ENCODE measurements at places on chromosomes 7 and 10.

- no peak for DNase-seq
Measured at GRCh38 chr10:91614225-91614624, 18.6 kb downstream of the PPP1R3C start.

- no peak for DNase-seq
Measured at GRCh38 chr10:1643161-1643907, 94.0 kb downstream of the ADARB2 start.

GRCh38 chr7:68248973-68249372 is 1252.3 kb downstream of the TYW1 start:
- no peak for DNase-seq

- DNase-seq = no peak
Measured at GRCh38 chr10:132616170-132616995, 78.8 kb downstream of the INPP5A start.

DNA sequence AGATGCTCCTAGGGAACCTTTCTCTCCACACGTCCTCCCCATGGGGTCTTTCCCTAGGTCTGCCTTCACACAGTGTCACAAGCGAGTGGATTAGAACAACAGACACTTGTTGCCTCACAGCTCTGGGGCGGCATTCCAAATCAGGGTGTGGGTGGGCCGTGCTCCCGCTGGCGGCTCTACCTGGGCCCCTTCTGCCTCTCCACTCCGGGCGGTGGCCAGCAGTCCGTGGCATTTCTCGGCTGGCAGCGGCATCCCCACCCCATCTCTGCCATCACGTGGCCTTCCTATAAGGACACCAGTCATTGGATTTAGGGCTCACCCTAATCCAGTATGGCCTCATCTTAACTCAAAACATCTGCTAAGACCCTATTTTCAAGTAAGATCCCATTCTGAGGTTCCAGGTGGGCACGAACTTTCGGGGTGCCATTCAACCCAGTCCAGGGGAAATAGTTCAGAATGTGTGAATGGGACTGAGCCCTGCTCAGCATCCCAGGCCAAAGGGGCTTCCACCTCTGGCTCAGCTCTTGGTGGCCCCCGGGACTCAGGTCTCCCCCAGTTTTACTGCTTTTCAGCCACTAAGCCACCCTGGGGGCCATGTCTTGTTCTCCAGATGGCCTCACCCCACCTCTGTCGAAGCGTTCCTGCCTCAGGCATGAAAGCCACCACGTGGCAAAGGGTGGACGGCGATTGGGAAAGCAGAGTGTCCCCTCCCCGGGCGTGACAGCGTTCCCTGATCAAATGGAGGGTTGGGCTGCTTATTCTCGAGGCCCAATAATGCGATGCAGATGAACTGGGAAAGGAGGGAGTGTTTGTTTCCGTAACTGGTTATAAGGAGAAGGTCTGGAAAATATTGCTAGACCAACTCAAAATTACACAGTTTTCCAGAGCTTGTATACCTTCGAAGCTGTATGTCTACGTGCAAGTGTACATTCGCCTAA is 350.0 kb downstream of the GLRX3 start:
- DNase-seq = no peak

GRCh38 chr10:60955957-60956425 is 12.0 kb upstream of the RHOBTB1 start:
- DNase-seq = no peak

DNA sequence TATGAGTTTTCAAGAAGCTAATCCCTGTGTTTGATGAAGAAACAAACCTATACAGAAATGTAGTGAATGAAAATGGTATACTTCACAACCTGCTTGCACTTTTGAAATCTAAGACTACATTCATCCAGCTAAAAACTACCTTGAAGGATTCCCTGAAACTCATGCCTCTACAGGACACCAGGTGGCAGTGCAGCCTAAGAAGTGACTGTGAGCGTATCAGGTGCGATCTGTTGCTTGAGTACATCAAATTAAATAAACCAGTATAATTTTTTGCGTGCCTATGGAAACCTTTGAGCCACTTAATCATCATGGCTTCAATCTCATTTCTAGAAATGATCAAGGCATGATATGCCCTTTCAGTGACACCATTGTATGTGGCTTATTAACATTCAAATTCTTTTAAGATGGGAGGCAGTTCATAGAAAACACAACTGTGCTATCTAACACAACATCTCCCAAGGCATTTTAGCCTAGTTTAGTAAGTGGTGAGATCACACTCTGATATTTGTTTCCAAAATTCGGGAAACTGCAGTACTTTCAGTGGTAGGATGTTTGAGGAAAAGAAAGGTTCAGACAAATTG is 57.4 kb downstream of the PPP1R17 start:
- no peak for DNase-seq

GRCh38 chr10:59677253-59677831 is 32.3 kb downstream of the SLC16A9 start:
- DNase-seq = no peak

DNA sequence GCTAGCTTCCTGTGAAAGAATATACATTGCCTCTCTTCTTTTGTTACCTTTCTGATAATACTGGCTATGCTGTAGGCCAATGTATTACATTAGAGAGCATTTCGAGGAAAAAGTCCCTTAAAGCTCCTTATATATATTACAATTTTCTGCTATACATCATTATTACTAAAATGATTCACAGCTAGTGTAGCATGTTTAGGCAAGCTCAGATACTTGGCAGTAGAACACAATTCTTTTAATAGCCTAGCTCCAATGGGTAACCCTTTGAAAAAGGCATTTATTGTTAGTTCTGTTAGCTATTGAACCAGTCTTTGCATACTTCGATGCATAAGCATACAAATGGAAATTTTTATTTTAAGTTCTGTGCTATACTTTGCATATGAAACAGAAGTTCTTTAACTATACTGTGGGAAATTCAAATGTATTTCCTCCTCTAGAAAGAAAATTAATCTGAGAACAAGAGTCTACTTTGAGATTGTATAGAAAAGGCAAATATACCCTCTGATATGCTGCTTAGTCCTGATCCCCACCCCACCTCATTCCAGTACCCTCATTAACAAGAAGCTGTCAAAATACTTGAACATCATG is 55.6 kb upstream of the SKAP2 start:
- no peak for DNase-seq

DNA sequence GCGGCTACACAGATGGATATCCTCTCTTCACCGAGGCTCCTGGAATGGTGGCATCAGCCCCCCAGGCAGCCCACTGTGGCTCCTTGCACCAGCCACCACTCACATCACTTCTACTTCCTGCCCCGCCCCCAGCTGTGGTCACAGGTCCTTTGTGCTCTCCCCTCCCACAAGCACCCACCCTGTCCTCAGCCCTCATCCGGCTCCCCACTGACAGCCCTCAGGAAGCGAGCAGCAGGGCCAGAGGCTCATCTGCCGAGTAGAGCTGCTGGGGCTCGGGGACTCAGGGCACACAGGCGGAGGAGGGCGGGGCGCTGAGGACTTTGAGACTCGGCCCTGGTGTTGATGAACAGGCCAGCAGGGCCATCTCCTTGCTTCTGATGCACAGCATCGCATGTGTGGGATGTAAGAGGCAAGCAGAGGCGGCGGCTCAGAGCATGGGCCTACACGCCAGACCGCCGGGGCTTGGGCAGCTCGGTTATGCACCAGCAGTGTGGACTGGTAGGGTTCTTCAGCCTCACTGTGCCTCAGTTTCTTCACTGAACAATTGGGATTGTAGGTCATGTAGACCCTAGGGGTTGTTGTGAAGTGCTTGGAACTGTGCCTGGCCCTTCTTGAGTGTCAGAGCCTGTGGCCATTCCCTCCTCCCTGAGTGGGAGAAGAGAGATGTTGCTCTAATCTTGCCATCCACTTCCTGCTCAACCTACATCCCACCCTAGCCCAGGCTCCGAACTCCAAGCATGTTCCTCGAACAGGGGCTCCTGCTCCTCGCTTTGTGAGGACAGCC is at the start of gene PRF1:
Gene PRF1, minus strand, starts transcription at position 77 of the 784 bp plus-strand sequence. CDS start 1,839 bp downstream, outside the sequence.
- no peak for DNase-seq

- peak; percentile 1 for DNase-seq
Measured at GRCh38 chr10:46522295-46523118, 34.0 kb downstream of the GPRIN2 start.

DNA sequence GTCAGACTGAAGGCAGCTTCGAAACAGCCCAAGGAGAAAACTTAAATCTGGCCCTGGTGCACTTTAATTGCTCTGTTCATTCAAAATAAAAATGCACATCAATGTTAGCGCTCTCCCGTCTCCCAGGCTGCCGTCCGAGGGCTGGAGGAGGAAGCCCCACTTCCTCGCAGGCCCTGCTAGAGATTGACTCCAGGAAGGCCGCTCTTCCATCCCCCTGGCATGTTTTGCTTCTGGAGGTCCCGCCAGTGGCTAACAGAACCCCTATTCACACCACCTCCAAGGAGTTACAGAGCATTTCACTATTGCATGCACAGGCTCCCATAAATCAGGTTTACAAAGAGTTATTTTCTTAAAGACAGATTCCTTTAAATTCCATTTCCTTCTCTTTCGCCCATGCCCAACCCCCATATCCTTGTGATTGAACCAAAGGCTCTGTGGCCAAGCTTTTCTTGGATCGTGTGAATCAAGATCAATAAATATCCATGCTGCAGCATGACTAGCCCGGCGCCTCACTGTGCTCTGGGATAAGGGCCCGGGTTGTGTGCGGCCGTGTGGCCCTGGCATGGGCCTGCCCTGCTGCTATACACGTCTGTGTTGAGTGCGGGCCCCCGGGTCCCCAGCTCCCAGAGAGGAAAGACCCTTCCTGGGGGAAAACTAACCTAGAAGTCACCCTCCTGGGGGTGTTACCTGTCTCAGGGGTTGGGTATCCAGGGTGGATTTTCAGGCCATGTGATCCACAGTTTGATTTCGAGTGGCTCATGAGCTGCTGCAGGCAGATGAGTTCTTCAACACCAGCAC is 118.7 kb upstream of the GDF10 start:
- DNase-seq = no peak

GRCh38 chr7:42677751-42678699 is 233.8 kb downstream of the C7orf25 start:
- DNase-seq = no peak

DNA sequence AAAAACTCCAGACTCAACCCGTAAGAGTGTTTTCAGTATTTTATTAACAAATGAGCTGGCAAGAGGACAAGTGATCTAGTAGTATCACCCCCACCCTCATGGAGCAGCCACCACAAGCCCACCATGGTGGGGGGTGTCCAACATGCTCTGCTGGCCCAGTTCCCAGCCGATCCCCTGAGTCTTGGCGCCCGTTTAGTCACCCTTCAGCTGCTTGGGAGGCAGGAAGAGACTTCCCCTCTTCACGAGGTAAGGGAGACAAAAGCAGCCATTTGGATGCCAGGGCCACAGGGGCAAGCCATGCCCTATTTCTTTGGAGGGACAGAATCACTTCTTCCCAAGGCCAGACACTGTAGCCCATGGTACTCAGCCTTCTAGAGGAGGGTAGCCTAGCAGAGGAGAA is 54.1 kb downstream of the NOD1 start:
- no peak for DNase-seq

- no peak for DNase-seq
Measured at GRCh38 chr7:141302617-141303016, 228.8 kb downstream of the TMEM178B start.

DNA sequence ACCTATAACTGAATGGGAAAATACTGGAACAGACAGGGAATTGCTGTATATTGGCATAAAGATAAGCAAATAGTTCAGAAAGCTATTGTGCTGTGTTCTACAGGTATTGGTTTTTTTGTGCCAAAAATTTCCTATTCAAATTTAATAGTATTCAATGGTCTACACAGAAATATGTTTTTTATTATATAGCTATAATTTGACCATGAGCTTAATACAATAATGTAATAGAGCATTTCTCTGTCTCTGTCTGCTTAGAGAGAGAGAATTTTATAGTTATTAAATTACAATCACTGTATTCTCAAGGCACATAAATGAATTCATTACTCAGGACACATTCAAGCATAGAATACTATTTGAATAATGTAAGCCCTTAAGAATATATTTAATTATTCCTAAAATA is 62.3 kb upstream of the FZD8 start:
- DNase-seq = no peak

GRCh38 chr10:118107040-118107439 is 60.3 kb upstream of the RAB11FIP2 start:
- DNase-seq = no peak

DNA sequence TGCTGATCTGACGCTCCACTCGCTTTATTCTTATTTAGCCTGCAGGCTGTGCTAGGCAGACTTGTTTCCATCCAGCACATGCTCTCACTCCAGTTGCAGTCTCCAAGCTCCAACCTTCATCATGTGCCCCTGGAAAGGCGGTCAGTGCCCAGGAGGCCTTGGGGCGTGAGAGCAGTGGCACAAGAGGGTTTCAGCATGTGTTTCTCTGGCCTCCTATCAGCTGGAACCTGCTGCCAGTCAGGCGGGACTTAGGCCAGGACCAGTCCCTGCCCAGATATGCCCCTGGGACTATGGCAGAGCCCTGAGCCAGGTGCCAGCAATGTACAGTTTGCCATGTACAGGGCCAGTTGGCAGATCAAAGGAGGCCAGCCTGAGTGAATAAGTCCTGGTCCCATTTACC is 330.2 kb upstream of the FZD1 start:
- no peak for DNase-seq

DNA sequence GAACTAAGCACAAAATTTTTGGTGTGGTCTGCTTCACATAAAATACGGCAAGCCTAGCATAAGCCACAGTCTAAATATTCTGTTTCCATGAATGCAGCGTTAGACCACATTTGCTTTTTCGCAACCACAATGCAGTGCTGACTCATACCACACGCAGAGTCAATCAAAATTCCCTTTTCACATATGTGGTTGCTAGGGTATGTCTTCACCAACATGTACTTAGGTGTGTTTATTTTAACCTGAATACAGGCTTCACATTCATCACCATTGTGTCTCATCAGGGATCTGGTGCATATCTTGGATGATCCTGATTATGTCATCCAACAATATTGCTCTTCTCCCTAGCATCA is 90.8 kb downstream of the CHN2 start:
- DNase-seq = no peak

- DNase-seq = no peak
Measured at GRCh38 chr7:143902332-143902899, 440 bp upstream of the TCAF1 start.

DNA sequence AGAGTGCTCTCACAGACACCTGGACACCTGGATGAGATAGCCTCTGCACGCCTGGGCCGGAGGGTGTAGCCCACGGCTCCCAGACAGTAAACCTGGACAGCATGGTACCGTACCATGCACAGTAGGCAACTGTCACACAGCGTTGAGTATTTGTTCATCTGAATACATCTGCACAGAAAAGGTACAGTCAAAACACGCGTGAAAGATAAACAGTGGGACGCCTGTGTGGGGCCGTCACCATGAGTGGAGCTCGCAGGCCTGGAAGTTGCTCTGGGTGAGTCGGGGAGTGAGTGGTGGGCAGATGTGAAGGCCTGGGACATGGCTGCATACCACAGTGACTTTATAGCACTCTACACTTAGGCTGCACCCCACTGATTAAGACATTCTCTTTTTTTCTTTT is 280.0 kb upstream of the SHH start:
- no peak for DNase-seq

- no peak for DNase-seq
Measured at GRCh38 chr7:44537442-44537841, 3.7 kb downstream of the NPC1L1 start.

DNA sequence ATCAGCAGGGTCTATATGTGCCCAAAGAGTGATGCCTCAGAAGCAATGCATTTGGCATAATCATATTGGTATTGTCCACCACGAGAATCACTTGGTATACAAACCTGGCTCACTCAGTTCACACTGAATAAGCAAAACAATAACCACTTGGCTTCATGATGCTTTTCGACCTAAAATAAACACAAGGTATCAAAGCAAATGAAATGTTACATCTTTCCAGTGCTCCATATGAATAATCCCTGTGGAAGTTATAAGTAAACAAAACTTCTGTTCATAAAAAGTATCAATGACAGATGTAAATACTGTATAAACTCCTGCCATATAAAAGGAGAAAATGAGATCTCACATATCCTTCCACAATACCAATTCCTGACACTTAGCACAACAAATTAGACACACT is 29.8 kb upstream of the EBLN1 start:
- no peak for DNase-seq
